Activated naive CD4-positive, alpha-beta T cell treated with anti-CD3 and anti-CD28 coated beads, Interleukin-2, amount 10 ng/mL, durations not matched to agents 7 days and 5 days (primary cell): ENCODE measurements at places on chromosomes 5 and 9.

- DNase-seq, result no peak
Observed at GRCh38 chr9:129865668-129866320, 30.5 kb downstream of the USP20 start.

DNA sequence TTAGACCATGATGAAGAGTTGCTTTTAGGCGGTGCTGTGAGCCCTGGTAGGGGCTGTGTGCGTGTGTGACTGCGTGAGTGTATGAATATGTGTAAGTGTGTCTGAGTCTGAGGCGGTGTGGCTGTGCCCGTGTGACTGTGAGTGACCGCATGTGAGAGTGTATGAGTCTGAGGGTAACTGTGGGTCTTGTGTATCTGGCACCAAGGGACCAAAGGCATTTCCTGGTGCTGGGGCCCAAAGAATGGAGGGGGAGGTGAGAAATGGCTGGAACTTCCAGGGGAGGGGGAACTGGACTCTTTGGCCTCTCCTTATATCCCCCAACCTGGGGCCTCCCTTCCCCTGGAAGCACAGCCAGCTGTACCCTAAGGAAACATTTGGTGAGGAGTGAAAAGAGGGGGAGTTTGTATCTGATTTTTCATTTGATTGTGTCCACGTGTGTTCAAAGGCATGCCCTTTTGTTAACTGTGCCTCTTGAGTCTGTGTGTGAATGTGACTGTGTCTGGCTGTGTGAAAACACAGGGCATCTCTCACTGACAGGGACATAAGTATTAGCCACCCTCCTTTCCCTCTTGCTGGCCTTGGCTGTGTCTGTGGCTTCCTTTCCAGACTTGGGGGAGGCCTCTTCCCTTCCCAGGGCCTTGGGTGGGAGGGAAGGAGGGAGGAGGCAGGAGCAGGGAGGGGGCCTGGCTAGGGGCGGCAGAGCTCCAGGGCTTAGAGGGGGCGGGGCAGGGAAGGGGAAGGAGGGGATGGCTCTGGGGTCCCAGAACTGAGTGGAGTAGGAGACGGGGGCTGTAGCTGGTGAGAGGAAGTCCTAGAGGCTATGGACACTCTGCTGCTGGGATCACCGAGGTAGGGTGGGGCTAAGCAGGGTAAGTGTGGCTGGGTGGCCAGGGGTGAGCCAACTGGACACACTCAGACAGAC, 1.4 kb downstream of the IL11RA start:
- DNase-seq, result no peak

DNA sequence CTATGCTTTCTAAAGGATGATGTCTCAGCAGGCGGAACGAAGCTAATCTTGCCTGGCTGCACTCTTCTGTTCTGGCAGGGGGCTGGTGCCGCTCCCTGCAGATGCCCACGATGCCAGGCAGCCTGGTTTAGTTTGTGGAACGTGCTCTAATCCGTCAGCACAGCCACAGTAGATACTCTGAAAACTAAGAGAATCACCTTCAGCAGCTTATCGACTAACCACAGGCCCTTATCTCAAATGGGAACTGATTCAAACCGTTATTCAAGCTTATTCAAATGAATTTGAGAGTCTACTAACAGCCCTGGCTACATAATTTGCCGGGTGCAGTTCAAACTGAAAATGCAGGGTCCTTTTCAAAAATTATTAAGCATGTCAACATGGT, 246.6 kb upstream of the ANKRD55 start:
- DNase-seq, result peak; percentile 36

DNA sequence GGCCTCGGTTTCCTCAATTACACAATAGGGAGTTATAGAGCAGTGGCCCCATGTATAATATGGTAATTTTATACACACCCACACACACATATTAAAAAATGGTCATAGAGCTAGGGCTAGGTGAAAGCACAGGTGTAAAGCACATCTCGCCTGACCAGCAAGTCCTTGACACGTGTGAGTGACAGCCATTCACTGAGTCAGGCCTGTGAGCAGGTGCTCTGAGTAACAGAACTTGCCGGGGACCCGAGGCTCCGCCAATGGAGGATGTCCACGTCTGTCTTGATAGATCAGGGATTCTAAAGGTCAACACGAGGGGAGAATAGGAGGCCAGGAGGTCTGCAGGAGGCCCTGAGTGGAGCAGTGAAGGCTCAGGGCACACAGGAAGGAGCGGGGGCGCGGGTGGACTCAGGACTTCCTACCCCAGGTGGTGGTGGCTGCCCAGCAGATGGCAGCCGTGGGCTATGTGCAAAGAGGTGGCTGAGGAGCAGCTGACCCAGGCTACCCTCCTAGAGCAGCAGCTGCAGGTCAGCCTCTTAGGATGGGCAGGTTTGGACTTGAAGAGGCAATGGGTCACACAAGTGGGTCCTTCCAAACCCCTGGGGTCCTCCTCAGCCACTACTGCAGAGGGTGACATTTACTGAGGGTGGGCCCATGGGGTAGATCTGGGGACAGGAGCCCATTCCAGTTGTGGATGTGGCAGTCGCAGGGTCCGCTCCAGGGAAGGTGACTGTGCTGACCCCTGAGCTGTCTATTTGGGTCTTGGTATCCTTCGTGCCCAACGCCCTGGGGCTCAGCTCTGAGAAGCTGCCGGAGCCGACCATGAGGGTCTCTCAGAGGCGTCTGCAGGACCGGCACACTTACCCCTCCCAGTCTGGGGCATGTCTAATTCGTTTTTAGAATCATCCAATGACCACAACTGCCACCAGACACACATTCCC, 45.9 kb downstream of the PRRT1B start:
- peak; percentile 85 for DNase-seq
